SK-N-DZ (cell line): ENCODE measurements at places on chromosomes 4 and X.

GRCh38 chr4:176611381-176611780 is 181.3 kb downstream of the VEGFC start:
- DNase-seq = no peak

GRCh38 chr4:105709081-105709450 is 482 bp downstream of the GSTCD start:
- DNase-seq = peak; percentile 35

GRCh38 chrX:71253253-71254091 is 468 bp downstream of the ZMYM3 start:
- peak; percentile 37 for DNase-seq

DNA sequence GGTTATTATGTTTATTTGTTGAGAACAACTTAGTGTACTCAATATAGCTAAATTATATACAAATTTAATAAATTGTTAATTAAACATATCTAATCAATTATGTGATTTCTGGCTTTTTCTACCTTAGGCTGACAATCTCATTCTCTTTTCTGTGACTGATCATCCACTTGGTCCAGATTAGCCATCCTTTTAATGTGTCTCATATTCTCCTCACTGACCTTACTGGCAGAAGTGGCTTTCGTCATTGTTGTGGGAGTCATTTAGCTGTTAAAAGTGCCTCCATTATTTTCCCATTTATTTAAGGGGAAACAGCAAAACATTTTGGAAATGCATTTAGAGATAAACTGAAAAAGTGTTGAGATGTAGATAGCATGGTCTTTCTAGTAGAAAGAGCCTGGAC is 172.2 kb downstream of the CCSER1 start:
- peak; percentile 16 for DNase-seq

GRCh38 chr4:112321776-112322684 is 24.9 kb downstream of the ALPK1 start:
- DNase-seq = peak; percentile 56

DNA sequence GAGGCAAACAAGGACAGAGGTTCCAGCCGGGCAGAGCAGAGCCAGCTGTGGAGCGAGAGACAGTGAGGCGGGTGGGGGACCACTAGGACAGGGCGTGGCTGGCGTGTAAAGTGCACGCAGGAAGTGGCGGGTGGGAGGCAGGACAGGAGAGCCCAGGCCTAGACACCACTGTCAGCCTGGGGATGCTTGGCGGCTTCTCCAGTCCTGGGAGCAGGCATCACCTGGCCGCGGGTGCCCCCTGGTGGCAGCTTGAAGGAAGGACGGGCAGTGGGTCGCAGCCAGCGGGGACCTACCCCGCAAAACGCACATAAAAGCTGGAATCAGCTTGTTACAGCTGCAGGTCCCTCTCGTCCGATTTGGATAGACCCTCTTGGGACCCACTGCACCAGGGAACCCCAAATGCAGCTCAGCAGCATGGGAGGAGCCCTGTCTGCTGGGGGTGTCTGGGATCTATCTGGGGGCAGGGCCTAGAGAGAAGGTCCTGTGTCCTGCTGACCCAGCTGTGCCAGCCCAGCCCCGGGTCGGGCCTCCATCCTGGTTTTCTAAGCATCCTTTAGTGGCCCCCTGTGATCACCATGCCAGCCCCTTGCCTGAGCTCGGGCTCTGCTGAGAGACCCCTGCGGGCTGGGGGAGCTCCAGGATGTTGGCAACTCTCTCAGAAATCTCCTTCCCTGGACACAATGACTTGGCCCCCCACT is 57.7 kb downstream of the WFS1 start:
- DNase-seq = peak; percentile 71

GRCh38 chr4:173436149-173436579 is 37.2 kb upstream of the SCRG1 start:
- DNase-seq = no peak

DNA sequence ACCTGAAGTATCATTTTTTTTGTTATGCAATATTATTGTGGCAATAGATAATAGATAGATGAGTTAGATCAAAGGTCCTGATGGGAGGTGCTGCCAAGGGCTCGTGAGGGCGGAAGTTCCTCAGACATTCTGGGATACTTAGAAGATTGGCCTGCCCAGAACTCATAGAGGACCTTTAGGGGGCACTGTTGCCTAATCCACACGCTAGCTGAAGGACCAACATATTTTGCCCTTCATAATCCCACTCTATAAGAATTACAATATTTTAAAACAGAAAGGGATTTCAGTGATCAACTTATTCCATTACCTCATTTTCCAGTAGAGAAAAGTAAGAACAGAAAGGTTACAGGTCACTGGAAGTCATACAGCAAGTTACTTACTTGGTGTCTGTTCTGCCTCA is 22.9 kb upstream of the COX7B2 start:
- no peak for DNase-seq

DNA sequence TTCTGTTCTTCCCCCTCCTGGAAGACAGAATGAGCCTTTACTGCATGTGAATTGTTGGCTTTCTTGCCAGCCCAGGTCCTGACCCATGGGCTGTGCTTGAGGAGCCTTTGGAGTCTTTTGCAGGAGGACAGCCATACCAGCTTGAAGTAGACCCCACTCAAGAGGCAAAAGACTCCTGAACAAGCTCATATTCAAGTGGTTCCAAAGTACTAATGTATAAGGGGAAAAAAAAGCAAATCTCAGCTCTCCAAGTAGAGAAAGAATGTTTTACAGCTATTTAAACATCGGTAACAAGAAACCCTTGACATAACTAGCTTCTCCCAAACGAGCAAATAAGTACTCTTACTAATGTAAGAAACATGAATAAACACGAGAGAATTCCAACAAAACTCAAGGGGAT is 174.9 kb upstream of the MXRA5 start:
- no peak for DNase-seq

DNA sequence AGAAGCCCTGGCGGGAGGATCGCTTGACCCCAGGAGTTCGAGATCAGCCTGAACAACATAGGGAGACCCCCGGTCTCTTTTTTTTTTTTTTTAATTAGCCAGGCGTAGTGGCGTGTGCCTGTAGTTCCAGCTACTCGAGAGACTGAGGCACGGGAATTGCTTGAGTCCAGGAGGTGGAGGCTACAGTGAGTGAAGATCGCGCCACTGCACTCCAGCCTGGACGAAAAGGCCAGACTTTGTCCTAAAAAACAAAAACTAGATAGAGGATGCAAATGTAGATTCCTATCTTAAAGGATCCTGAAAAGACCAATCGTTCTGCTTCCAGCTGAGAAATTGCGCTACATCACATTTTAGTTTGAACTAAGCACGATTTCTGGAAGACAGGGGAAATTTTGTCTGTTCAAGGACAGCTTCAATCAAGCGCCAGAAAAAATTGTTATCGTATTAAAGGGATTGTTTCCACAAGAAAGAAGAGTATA is 627 bp upstream of the HSD17B11 start:
- DNase-seq = no peak

DNA sequence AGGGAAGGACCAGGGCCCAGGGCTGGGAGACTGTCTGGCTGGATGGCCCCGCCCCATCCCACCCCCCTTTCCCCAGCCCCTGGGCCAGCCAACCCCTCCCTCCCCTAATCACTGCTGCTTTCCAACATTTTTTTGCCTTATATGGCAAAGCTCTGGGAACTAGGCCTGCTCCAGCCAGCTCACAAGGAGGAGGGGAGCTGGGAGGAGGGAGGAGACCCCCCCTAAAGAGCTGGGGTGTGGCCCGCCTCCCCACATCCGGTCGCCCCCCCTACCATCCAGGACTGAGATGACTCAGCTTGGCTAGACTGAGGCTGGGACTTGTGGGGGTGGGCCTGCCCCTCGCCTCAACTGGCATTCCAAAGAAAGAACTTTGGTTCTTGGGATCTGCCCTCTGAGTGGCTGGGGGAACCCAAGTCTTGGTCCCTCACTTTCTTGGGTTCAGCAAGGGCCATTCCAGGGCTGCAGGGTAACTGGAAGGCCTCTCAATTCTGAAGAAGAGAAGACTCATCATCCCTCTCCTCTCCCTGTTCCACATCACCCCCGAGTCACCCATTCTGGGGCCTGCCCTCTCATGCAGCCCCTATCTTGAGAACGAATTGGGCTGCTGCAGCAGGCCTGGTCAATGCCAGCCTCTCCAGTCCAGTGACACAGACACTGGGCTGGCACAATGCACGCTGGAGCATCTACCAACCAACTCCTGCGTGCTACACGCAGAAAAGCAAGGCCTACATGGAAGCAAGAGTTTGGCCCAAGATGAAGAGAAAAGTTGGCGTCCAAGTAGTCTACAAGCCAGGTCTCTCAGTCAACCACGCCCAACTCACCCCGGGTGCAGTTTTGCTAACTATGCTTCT is 4.8 kb downstream of the FLNA start:
- DNase-seq = peak; percentile 88

DNA sequence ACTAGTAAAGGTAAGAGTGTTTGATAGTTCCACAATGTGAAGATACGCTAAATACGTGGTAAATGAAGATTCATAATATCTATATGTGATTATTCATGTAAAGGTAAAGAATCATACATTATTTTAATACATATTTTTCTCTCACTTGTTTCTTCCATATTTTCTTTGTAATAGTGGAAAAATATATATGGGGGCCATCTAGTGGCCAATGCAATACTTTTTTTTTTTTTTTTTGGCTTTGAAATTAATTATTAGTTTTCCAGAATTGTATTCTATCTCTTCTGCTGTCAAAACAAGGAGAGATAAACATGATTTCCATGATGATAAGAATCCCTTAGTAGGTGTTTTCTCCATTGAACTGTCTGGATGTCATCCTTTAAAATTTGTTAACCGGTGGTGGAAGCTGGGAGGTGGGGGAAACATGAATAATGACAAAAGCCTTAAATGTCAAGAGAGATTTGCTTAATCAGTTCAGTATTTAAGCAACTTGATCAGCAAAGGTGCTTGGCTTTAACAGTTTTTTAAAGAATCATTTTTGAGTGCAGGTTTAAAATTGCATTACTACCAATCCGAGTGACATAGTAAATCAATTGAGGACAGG is 508.7 kb upstream of the HTR2C start:
- peak; percentile 1 for DNase-seq

DNA sequence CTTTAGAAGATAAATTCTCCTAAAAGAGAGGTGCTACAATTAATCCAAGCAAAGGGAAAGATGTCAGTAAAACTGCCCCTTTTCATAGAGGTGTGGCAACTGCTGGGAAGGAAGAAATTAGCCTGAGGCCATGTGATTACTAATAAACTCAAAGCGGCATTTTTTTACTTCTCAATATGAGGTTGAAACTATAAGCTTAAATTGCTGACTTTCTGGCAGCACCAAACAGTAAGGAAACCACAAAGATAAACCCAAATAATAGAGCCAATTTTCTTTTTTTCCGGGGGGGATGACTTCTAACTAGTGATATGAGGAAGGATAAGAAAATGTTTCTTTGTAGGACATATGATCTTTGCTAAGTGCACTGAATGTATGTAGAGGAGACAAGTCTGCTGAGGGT is 30.9 kb downstream of the AR start:
- DNase-seq = no peak

- DNase-seq = no peak
Observed at GRCh38 chr4:112128452-112128851, 16.8 kb upstream of the FAM241A start.

DNA sequence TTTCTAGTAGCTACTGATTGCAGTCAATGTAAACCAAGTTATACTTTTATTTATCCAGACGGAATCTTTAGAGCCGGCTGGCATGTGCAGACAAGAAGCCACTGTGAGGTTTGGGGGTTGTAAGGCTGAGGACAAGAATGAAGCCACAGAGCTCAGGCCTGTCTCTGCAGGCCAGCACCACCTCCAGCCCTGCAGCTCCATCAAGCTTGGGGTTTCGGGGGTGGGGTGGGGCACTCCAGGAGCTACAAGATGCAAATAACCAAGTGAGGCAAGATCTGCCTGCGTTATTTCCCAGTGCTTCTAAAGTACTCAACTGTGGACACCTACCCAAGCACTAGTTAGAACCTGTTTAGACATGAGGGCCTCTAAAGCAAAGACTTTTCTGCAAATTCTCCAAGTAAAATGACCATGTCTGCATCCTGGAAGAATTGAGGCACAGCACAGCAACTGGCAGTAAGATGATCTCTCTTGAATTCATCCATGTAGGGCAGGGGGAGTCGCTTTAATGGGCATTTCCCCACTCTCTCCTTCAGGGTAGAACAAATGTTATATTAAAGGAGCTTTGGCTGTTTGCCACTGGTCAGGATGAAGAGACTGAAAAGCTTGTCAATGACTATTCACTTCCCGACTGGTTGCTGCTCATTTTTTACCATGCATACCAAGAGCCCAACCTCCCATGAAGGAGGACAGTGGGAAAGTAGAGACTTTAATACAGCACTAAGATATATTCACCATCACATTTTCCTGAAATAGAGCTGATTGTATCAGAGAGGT is 222.5 kb downstream of the MGST2 start:
- DNase-seq = no peak

DNA sequence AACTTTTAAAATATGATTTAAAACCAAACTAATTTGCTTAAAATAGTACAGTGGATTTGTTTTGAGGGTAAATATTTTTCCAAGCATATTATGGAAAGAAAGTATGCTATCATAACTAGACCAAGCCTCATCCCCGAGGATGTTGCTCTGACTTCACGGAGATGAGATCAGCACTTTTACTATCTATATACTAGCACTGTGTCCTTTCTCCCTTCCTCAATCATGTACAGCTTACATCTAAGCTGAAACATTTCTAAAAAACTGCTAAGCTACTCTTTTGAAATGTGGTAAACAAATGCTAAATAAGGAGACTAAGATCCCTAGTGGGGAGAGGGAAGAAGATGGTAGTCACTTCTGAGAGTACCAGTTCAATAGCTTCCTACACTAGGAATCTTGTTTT is 23.8 kb downstream of the AMMECR1 start:
- DNase-seq = no peak

GRCh38 chr4:80097400-80098177 is 24.6 kb upstream of the ANTXR2 start:
- DNase-seq = no peak

DNA sequence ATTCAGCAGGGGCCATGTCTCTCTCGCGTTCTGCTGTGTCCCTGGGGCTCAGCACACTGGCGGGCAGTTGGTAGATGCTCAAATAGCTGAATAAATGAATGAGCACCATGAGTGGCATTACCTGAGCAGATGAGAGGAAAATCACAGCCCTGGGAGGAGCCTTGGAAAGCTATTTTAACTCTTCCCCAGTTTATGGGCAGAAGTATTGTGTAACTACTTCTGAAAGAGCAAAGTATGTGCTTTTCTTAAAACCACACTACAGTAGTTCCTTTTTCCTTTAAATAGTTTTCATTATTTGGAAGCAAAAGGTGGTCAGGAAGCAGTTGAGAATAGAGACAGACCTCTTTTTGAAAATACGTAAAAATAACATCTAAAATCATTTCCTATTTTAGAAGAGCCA is 3.0 kb upstream of the PLAC1 start:
- DNase-seq = no peak

DNA sequence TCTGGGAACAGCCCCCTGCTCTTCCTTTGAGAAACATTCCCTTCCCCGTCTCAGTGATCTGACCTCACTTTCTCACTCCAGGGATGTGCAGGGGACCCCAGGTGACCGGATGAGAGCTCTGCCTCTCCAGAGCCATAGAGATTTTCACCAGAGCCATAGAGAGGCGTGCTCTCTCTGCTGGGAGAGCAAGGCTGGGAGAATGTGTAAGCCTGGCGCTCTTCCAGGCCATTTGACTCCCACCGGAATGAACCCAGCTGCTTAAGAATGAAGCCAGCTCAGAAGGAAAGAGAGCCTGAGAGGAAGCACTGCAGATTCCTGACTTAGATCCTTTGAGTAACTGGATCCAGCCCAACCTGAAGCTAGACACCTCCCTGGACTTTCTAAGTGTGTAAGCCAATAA is 106.4 kb downstream of the DHX15 start:
- peak; percentile 15 for DNase-seq
